Amniotic stem cell (primary cell): ENCODE measurements at places on chromosomes 12 and 14.

- DNase-seq = no peak
Observed at GRCh38 chr14:77623201-77623600, 6.8 kb upstream of the SPTLC2 start.

GRCh38 chr12:39499296-39499695 lies 56.4 kb upstream of the KIF21A start:
- no peak for DNase-seq

DNA sequence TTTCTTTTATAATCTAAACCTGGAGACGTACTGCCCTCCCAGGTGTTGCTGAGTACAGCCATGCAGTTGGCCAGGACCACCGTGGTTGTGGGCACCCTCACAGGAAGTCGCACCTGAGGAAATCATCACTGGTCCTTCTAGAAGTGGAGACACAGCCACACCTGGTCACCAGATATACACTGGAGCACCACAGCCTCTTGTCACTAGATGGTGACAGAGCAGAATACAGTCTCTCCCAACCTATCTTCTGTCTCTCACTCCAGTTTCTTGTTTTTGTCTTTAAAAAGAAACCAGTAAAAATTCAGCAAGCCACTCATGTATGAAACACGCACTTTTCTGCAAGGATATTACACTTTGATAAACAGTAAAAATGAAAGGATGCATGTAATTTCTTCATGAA lies 43.1 kb upstream of the GPHB5 start:
- no peak for DNase-seq

- DNase-seq = no peak
Observed at GRCh38 chr12:93639406-93639805, 37.8 kb upstream of the CRADD start.

DNA sequence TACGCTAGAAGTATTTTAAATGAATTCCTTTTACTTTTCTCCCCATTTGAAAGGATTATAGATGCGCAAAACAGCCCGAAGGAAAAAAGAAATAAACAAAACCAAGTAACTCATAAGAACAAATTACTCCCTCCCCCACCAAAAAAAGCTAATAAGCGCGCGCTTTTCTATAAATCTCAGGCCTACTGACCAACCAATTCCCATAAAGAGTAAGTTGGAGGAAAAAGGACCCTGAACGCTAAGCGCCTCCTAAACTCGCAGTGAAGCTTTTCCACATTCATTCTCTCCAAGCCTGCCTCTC lies 588 bp downstream of the MBIP start:
- DNase-seq = no peak

GRCh38 chr14:23577004-23577681 lies 1.4 kb downstream of the JPH4 start:
- no peak for DNase-seq

DNA sequence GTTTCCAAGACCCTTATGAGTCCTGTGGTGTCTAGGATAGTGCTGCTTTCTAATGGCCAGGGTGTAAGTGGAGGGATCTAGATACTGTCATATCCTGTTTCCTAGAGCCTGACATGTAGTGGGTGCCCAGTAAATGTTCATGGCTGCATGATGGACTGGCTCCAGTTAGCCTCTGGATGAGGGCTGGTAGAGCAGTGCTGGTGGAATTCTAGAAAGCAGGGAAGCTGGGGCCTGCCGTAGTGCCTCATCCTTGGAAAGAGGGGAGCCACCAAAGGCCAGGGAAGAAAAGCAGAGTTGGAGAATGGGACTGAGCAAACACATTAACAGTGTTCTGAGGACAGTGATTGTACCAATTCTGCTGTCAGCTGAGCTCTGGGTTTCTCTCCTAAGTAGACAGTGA lies 637 bp downstream of the GZMB start:
- DNase-seq = no peak

GRCh38 chr12:58889557-58889956 lies 30.7 kb downstream of the LRIG3 start:
- no peak for DNase-seq

DNA sequence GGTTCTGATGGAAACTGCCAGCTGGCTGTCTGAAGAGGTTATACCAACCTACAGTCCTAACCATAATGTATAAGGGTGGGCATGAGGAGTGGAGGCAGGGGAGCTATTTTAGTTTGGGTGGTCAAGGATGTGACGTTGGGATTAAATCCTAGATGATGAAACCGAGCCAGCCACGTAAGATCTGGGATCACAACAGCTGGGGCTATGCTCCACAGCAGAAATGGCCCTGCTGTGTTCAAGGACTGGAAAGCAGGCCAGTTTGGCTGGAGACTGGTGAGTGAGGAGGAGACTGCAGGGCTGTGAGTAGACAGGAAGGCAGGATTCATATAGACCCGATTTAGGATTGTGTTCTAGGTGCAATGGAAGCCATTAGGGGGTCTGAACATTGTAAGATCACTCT lies 66.1 kb downstream of the SAMD4A start:
- no peak for DNase-seq

- no peak for DNase-seq
Observed at GRCh38 chr12:55929306-55929791, 1.6 kb upstream of the DGKA start.

- no peak for DNase-seq
Observed at GRCh38 chr12:80352474-80352873, 91.6 kb upstream of the PTPRQ start.

DNA sequence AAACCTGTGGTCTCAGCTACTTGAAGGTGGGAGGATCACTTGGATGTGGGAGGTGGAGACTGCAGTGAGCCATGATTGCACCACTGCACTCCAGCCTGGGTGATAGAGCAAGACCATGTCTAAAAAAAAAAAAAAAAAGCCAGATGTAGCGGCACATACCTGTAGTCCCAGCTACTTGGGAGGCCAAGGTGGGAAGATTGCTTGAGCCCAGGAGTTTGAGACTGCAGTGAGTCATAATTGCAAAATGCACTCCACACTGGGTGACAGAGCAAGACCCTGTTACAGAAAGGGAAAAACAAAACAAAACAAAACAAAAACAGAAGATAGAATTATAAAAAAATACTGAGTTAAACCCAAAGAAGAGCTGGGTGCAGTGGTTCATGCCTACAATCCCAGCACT lies 29.1 kb upstream of the APOF start:
- no peak for DNase-seq

- no peak for DNase-seq
Observed at GRCh38 chr12:79691511-79692248, 916 bp upstream of the PAWR start.

DNA sequence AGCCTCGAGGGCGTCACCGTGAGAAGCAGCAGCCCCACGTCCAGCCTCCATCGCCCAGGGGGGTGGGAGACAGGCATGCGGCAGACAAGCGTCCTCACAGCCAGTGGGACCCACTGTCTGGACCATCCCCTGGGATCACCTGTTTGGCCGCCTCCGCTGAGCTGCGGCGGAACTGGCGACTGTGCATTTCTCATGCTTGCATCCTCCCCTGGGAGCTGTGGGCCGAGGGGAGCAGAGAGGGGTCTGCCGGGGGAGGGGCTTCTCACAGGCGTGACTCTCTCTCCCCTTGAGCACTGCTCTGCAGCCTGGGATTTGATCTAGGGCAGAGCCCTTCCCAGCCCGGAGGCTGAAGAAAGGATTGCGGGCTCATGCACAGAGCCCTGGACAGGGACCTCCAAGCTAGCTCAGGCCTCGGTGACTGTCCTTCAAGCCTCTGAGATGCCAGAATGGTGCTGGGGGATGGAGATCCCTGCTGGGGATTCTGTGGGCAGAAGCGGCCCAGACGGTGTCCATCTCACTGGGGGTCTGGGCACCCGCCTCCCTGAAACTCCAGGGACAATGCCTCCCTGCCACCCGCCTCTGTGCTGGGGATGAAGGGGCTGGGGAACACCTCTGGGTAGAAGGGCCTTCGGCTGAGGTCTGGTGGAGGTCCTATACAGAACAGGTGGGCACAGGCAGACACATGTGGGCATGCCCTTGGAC lies 61.1 kb downstream of the PRIMA1 start:
- DNase-seq = no peak

DNA sequence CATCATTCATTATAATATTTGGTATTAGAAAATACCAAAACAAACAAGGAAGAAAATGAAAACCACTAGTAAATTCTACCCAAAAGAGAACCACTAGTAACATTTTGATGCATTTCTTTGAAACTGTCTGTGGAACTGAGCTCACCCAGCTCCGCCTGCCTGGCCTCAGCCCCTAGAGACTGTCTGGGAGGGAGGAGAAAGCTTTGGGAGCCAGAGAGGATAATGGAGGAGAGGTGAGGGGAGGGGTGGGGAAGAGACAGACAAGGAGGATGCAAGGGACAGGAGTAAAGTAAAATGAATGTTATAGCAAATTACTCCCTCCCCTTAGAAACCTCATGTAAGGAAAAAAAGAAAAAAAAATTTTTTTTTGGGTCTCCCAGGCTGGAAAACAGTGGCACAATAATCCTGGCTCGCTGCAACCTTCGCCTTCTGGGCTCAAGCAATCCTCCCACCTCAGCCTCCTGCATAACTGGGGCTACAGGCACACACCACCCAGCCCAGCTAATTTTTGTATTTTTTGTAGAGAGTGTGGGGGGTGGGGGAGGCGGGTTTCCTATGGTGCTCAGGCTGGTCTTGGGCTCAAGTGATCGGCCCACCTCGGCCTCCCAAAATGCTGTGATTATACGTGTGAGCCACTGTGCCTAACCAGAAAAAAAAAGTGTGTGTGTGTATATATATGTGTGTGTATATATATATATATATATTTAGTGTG lies 3.2 kb upstream of the MMP19 start:
- DNase-seq = no peak

GRCh38 chr14:93015505-93015904 lies 92.6 kb downstream of the CHGA start:
- no peak for DNase-seq

DNA sequence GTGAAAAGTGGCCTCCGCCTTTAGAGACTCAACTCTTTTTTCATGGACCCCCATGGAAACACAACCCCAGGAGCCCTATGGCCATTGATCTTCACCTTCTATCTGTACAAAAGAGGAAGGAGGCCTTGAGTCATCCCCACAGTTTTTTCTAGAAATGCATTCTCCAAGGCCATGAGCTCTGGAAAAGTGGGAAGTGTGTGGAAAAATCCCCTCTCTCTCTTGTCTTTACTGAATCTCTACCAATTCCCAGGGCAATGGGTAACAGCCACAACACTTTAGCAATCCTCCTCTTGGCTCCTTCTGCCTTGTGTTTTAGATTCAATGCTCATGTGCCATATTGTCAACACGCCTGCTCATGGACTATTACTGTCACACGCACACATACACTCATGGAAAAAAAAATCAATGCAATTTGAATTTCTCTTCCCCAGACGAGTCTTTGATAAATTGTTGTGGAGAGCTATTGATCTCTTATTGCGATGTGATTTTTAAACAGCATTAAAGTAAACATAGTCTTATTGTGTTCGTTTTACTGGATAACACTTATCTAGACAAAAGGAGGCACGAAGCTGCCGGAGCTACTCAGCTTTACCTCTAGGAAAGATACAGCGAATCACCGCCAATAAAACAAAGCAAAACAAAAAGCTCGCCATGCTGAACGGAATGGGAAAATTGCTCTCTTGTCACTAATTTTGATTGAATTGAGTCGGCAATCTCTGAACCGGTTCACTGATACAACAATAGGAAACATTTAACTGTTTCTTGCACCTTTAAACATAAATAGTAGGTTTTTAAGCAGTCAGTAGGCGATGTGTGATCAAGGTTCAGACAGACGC lies 260.3 kb downstream of the VRK1 start:
- DNase-seq = no peak

DNA sequence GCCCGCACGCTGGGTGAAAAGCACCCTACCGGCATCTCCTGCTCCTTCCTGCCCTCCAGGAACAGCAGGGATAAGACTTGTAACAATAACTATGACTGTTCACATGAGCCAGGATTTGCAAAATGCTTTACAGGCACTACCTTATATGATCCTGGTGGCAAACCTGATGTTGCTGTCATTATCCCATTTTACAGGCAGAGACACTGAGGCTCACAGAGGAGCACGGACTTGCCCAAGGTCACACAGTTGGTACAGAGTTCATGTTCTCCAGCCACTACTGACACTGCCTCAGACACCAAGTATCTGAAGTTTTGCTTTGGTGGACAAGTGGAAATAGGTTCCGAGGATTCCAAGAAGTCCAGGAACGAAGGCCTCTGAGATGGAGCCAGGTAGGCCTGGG lies 22.6 kb downstream of the GLTP start:
- no peak for DNase-seq

GRCh38 chr14:28242895-28243294 lies 523.7 kb upstream of the FOXG1 start:
- no peak for DNase-seq

GRCh38 chr14:68653108-68653507 lies 139.8 kb downstream of the ZFP36L1 start:
- no peak for DNase-seq

GRCh38 chr12:27193106-27193505 lies 51.0 kb upstream of the STK38L start:
- DNase-seq = peak; percentile 48

GRCh38 chr12:46160981-46161690 lies 107.7 kb downstream of the SLC38A1 start:
- DNase-seq = no peak

GRCh38 chr14:105376521-105377440 lies 21.6 kb upstream of the TEX22 start:
- no peak for DNase-seq

DNA sequence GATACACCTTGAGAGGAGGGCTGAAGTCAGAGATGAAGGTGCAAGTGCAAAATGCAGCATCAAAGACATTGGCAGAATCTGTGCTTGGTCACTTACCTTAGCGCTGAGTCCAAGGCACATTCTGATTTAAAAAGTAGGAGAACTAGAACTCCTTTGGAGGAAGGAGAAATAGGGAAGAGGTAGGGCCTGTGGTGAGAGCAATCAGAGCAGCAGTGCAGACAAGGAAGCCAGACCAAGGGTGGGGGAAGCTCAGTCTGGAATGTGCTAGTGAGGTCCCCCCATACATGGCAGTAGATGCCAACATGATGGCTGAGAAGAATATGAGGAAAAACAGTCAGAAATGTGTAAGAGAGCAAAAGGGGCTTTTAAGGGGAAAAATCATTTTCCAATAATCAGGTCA lies 206.5 kb downstream of the SSPN start:
- DNase-seq = no peak

DNA sequence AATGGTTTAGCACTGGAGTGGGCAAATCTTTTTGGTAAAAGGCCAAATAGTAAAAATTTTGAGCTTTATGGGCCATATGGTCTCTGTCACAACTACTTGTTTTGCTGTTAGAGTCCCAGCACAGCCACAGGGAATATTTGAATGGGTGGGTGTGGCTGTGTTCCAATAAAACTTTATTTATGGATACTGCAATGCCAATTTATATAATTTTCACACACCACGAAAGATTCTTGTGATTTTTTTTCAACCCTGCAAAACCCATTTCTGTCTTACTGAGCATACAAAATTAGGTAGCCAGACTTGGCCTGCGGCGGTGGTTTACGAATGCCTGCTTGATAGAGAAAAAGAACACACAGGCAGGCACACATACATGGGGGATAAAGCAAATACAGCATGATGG lies 28.3 kb downstream of the TMEM120B start:
- no peak for DNase-seq

GRCh38 chr12:11133816-11134215 lies 628 bp downstream of the TAS2R30 start:
- DNase-seq = no peak
